ENCODE measurements at places on chromosomes 5 and 9. TPM values are rescaled to one million over a fixed set of nuclear protein-coding genes. Genes with fewer than 3 reads are reported as not detected.

Gene TAF11L10
- total RNA-seq = not detected

Gene MEGF10
- total RNA-seq = 0.37 TPM

Gene IFT74
- total RNA-seq = 9.2 TPM

Gene CSF1R
- total RNA-seq = 20.1 TPM

Gene EQTN
- total RNA-seq = not detected

Gene PPP1R2B
- total RNA-seq = not detected

Gene RASGEF1C
- 0.40 TPM for total RNA-seq

Gene PARP8
- 6.2 TPM for total RNA-seq

Gene PCDHGB1
- 7.1 TPM for total RNA-seq

Gene ARSB
- total RNA-seq = 11.0 TPM

Gene AJM1
- 9.1 TPM for total RNA-seq

Gene SLC6A19
- not detected for total RNA-seq

Gene BNC2
- total RNA-seq = 6.3 TPM

Gene TMEM215
- total RNA-seq = not detected

Gene C9
- total RNA-seq = not detected

Gene TAL2
- total RNA-seq = not detected

Gene SMAD5
- 41.7 TPM for total RNA-seq

Gene TMEM267
- total RNA-seq = 4.9 TPM

Gene ARL14EPL
- total RNA-seq = not detected

Gene CBY3
- total RNA-seq = not detected

Gene DELE1
- total RNA-seq = 107 TPM

Gene SPINK6
- total RNA-seq = not detected

Gene FOXD4L5
- not detected for total RNA-seq

Gene MPDZ
- 68.4 TPM for total RNA-seq

Gene PSAT1
- total RNA-seq = 0.79 TPM

Gene C5orf58
- total RNA-seq = not detected

Gene LCN15
- 0.59 TPM for total RNA-seq

Gene RFK
- 28.3 TPM for total RNA-seq

Gene TRIM36
- 0.50 TPM for total RNA-seq

Gene ADRB2
- 5.4 TPM for total RNA-seq

Gene PTPRD
- total RNA-seq = 6.1 TPM

Gene SPATA31C1
- not detected for total RNA-seq

Gene VCAN
- 16.9 TPM for total RNA-seq

Gene ASS1
- 65.5 TPM for total RNA-seq

Gene CER1
- total RNA-seq = not detected

Gene ELL2
- 23.4 TPM for total RNA-seq

Gene MROH2B
- total RNA-seq = not detected

Gene ZDHHC11B
- 20.0 TPM for total RNA-seq

Gene CAVIN4
- 71.6 TPM for total RNA-seq

Gene SPZ1
- total RNA-seq = not detected

All from left ventricle myocardium superior (tissue), 1 donor.